ENCODE measurements at places on chromosomes 2 and 18. TPM values are rescaled to one million over a fixed set of nuclear protein-coding genes. Genes with fewer than 3 reads are reported as not detected.

The HOXD8 gene
- 171 TPM for polyA plus RNA-seq

The KLHL14 gene
- 30.4 TPM for polyA plus RNA-seq

GRCh38 chr2:216692636-216693413 is 2.5 kb downstream of the IGFBP5 start:
- DNase-seq: peak; percentile 89

The FBLN7 gene
- 13.2 TPM for polyA plus RNA-seq

DNA sequence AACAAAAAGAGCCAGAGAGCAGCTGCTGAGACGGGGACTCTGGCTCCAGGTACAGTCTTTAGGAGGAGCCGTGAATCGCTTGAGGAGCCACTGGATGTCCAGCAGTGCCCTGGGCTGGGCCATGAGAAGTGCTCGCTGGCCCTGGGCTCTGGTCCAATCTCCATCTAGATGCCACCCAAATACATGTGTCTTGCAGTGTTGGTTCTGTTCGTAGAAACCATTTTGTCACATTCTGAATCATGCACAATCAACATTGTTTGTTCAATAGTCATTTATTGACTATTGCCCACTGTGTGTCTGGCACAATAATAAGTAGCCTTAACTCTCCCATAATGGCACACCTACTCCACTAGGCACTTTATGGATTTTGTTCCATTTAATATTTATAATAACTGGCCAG is 26.1 kb downstream of the TYMS start:
- DNase-seq: no peak

The SLC9A4 gene
- polyA plus RNA-seq: 5.5 TPM

GRCh38 chr18:58299936-58300335 is 255.9 kb downstream of the NEDD4L start:
- DNase-seq: no peak

The FHOD3 gene
- polyA plus RNA-seq: 36.0 TPM

The NYAP2 gene
- polyA plus RNA-seq: 0.09 TPM

The PROKR1 gene
- polyA plus RNA-seq: 0.21 TPM
